ENCODE measurements at places on chromosomes 3 and 15.
A peak's percentile ranks its signal among the peaks of the same experiment; 100 is the strongest.

DNA sequence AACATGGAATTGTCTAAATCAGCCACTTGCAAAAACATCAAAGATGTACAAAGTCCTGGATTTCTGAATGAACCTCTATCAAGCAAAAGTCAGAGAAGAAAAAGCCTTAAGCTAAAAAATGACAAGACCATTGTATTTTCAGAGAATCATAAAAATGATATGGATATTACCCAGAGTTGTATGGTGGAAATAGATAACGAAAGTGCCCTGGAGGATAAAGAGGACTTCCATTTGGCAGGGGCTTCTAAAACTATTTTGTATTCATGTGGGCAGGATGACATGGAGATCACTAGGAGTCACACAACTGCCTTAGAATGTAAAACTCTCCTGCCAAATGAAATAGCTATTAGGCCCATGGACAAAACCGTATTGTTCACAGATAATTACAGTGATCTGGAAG lies 29.3 kb downstream of the KNL1 start:
- DNase-seq, result no peak

DNA sequence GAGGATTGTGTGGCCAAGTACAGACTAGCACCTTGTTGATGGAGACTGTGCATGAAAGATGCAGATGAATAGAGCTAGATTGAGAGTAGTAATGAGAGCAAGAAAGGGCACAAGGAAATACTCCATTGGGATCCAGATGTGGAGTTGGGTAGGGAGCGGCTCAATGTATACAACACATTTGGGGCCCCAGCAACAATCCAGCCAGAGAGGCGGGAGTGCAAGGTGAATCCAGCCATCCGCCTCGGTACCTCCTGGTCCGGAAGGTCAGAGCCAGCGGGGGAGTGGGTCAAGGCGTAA lies 9.0 kb downstream of the ISL2 start:
- no peak for DNase-seq

DNA sequence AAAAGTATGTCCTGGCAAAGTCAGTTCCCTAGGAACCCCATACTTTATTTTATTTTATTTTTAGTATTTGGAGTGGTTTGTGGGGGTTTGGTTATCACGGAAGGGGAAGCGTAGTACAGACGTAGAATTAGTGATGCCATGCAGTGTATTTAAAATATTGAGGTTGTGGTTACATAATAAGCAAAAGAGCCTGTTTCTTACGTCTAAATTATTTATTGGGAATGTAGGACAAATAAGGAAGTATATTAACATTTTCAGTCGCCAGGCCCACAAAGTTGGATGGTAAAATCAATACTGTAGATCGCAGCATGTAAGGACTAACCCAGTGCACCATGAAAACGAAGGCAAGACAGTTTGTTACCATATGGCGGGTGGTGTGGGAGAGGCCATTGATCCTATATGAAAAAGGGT lies 558 bp downstream of the DTWD1 start:
- DNase-seq, result peak; percentile 33

DNA sequence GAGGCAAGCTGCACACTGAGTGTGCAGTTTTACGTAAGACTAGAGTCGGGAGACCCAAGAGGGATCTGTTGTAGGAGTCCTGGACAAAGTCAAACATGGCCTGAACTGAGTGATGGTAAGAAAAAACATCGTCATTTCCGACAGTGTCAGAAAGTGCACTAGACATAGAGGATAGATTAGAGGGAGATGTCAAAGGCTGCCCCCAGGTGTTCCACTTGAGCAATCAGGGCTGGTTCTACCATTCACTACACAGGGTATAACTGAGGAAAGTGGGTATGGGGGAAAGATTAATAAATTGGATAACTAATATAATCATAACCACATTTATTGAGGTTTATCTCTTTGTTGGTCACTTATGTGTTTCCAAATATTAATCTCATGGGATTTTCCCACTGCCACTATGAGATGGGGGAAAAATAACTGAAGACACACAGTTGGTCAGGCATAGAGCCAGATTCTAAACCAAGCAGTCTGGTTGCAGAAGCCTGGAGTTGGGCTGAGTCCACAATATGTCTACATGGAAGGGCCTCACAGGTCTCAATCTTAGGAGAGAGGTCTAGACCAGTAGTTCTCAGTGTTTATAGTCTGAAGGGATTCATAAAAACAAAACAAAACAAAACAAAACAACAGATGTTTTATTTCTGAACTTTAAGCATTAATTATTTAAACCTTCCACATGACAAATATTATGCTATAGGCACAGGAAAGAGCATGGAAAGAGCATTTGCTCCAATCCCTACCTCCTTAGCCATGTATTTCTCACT lies 766.5 kb downstream of the NTRK3 start:
- no peak for DNase-seq

GRCh38 chr3:71524672-71525071 lies 58.9 kb downstream of the FOXP1 start:
- no peak for DNase-seq

DNA sequence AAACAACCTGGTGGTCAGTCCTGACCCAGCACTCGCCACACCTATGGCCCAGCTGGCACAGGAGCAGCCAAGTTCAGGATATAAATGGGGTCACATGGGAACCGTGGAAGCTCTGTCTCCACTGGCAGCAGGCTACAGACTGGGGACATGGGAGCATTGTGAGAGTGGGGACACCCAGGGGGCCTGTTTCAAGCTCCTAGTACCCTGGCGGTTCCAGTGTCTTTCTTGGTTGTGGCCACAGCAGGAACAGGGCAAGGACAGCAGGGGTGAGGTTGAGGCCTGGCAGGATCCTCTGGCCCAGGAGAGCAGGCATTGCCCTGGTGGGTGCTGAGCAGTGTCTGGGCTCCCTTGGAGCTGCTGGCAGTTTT lies 1.9 kb downstream of the CSK start:
- no peak for DNase-seq

- peak; percentile 56 for DNase-seq
These were observed 1.3 kb downstream of the TOP2B start for GRCh38 chr3:25663347-25663868.

DNA sequence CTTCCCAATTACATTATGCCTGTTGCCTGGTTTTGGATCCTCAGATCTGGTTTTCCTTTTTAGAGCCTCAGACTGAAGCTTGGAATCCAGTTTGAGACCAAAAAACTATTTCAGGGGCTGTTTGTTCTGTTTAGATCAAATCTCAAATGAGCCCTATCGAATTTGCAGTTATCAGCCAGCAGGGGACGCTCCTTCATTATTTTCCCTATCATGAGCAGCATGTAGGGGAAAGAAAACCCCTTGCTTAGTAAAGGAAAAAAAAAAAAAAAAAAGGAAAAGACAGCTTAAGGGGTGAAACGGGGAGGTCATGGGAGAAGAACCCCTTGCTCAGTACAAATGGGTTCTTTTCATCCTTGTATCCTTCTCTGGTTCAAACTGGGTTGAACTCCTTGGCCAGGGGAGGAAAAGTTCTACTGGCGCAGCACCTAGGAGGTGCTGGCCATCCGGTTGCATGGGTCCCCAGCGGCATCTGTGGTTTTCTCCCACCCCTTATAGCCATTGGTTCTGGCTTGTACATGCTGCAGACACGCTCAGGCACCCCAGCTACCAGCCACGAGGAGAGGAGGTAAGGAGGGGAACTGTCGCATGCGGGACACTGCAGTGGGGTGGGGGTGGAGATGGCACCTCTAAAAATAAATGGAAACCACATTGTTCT lies 1375.1 kb upstream of the ALCAM start:
- DNase-seq, result no peak

GRCh38 chr3:177440456-177441104 lies 243.3 kb upstream of the TBL1XR1 start:
- no peak for DNase-seq

DNA sequence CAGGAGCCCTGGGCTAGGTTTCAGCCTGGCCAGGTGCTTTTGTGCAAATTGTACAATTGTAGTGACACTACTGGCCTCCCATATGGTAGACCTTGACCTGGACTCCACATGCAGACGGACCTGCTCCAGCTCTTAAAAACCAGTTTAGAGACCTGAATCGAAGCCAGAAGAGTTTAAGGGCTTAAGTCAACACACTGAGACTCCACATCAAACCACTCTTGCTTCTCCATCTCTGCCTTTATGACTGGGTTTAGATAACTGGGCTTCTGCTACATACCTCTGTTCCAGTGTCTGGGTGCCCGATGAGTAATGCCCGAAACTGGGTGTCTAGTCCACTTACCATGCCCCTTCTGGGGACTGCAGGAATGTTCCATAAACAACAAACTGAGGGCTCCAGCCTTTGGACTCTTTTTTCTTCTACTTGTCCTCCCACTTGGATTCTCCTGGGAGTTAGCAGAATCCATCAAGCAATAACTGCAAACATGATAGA lies 32.8 kb downstream of the TMEM212 start:
- no peak for DNase-seq

DNA sequence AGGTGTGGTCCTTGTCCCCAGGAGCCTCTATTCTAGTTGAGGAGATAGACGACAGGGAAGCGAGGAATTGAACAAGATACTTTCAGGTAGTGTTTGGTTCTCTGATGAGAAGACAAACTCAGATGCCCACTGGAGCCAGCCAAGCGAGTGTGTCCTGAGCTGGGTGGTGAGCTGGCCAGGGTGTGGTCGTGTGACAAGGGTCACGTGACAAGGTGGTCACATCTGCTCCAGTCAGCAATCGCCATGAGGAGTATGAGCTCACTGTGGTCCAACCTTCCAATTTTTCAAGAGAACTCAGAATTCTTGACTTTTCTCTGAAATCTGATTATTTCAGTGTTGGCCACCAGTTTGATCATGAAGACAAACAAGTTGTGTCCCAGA lies 39.5 kb downstream of the SLC6A6 start:
- DNase-seq, result no peak

DNA sequence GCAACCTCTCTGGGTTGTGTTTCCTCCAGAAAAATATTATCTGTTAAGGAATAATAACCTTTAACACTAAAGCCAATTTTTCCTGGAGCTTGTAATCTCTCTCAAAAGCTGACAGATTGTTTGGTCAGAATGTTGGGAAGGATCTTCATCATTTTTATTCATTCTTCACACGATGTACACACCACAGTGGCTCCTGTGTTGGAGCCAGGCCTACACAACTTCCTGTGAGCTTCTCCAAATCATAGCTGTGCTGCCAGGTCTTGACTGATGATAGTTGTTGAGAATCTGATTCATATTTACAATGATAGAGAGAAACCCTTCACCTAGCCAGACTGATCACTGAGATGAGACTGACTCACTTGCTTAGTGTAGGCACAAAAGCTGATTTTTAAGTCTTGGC lies 151.0 kb upstream of the ROBO2 start:
- DNase-seq, result peak; percentile 13

DNA sequence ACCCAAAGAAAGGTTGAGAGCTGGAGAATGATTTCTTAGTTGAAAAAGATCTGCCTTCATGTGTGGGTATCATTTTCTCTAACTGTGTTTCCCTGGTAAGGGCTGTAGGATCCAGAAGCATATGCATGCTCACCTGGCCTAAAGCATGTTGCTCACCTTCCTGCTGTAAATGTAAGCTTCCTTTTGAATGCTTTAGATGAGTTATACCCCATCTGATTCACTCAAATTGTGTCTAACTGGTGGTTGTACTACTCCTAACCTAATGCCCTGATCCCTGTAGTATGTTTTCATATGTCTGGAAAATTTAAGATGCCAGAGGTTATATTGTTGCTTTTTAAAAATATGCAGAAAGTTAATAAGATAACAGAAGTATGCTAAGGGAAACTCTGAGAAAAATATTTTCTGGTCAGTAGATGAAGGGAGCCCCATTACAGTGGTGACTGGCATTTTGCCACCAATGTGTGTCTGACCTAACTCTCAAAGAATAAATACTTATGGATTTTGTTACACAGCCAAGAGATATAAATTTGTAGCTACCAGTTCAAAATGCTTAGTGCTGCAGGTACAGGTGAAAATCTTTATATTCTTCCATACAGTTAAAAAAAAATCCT lies 7.7 kb downstream of the FILIP1L start:
- no peak for DNase-seq

DNA sequence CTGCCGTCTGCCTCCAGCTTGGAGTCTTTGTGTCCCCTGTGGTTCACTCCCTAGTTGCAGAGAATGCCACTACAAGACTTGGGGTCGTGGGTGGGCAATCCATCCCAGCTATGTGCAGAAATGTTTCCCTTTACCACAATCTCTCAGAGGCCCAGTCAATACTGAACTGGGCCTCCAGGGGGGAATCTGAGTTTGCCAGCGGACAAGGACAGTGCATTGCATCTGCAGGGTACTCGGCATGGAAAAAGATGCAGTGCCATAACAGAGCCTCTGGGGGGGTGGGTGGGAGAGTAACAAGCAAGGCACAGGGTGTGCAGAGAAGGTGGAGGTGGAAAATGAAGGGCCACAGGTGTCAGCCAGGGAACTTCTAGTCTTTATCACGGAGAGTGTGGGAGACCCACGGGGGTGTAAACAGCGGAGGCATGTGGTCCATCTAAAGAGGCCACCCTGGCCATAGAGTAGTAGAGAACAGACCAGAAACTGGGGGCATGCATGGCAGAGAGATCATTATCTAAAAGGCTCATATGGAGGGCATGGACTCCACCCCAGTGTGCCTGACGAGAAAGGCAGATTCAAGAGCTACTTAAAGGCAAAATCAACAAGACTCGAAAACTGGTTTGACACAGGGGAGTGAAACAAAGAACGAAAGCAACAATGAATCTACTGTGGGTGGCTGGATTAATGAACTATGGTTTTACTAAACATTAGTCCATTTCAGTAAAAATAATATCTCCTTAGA lies 182.4 kb downstream of the ANXA2 start:
- DNase-seq, result no peak

DNA sequence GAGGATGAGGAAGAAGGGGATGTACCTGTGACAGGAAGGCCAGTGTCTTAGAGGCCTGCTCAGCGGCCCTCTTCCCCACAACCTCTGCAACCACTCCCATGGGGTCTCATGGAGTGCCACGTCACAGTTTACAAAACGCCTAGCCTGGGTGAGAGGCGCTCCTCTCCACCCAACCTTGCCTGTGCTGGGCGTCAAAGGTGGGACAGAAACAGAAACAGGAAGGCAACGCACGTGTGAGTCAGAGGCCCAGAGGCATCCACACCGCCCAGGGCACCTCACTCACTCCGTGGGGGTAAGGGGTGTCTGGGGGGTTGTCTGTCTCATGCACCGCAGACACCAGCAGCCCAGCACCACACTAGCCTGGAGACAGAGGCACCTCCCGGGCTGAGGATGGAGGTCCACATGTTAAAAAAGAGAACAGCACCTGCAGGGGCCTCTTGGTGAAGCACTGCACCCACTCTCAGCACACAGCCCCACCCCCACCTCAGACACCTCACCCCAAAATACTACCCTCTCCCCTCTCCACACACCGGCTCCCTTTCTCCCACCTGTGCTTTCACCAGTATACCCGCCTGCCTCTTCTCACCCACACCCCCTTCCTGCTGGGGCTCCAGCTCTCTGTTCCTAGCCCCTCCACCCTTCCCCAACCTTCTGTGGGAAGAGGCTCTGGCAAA lies 4.7 kb upstream of the CALML4 start:
- DNase-seq, result no peak

DNA sequence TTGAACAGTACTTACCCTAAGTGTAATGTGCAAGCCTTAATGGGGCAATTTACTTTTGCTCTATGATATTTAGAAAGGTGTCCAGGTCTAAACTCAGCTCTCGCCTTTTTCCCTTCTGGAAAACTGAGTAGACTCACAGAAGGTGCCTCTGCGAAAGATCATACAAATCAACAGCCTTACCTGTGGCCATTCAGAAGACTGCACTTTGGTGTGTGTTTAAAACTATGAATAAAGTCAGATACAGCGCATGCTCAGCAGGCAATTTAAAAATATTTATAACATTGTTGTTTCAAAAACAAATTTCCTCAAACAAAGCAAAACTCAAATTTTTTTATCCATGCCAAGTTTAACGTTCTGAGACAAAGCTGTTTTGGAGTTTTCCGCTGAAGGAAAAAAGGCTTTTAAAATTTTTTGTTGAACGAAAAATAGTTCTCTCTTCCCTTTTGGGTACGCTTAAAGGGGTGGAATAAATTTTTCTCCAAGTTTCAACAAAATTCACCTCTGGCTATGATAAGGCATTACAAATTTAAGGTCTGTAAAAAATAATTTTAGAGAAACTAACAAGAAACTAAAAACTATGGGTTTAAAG lies 156.3 kb downstream of the TIGIT start:
- DNase-seq, result no peak

Data from pons (tissue), 1 donor.